ENCODE measurements at places on chromosomes 5 and 9. TPM values are rescaled to one million over a fixed set of nuclear protein-coding genes. Genes with fewer than 3 reads are reported as not detected.

ANKRD18B gene
- 0.80 TPM for total RNA-seq

INSL6 gene
- not detected for total RNA-seq

EGFL7 gene
- total RNA-seq: 82.9 TPM

TEX48 gene
- not detected for total RNA-seq

DNA sequence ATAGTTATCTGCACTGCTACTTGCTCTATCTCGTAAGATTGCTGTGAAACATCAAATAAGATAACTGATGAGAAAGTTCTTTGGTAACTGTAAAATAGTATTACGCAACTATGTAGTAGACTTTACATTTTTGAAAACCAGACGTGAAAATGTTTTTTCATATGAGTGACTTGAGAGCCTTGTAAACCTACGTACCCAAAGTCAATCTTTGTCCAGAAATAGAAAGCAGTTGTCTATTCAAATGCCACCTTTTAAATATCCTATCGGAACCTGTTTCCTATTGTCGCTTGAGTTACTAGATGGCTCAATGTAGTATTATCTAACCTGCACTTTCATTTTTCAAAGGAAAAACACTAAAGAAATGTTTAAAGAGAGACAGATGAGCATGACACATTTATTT lies 1.6 kb downstream of the FNIP1 start:
- no peak for DNase-seq

GRCh38 chr9:23557689-23558088 lies 268.4 kb downstream of the ELAVL2 start:
- no peak for DNase-seq

- DNase-seq: peak; percentile 72
Measured at GRCh38 chr5:78757269-78758053, 108.9 kb upstream of the LHFPL2 start.

DNA sequence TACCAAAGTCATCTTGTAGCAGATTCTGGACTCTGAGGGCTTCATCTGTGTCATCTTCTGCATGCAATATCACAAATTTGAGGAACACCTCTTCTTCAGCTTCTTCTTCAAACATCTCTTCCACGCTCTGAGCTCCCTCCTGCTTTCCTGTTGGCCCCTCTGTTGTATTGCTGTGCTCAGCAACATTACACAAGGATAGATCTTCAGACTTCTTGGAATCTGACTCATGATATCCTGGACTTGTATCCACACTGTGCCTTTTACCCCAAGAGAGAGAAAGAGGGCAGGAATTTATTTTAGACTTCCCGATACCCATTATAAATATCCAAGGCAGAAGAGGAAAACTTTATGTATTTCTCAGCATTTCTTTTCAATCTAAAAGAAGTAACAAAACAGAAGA lies 21.3 kb downstream of the TICAM2 start:
- no peak for DNase-seq

GRCh38 chr9:135329571-135330306 lies 149.8 kb upstream of the PPP1R26 start:
- DNase-seq: peak; percentile 75

DNA sequence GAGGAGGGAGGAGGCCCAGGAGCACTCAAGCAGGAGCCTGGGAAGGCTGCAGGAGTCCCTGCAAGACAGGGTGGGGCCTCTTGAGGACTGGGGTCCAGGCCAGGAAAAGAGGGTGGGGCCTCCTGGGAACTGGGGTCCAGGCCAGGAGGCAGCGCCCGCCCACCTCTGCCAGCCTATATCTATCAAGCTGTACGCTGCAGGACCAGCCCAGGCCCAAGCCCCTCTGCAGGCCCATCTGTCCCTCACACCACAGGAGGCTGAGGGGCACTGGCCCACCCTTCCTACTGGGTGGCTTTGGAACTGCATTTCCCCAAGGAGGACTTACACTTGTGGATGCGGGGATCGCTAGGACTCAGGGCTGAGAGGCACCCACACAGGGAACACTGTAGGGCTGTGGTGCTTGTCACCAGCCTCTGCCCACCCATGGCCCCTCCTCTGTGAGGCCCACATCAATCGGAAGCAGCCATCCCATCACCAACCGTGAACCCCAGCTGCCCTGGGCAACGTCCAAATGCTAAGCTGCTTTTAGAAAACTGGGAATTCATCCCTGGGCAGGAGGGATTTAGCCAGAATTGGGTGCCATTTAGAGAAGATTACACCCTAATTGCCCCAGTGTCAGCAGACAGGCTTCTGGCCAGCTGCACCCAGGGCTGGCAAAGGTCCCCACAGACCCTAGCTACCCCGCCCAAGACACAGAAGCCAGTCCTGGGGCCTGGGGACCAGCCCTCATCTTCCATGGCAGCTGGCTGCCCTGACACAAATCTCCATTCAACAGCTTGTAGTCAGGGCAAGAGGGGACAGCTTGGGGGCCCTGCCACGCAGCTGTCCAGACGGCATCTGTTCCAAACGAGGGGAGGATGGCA lies 15.3 kb downstream of the BICD2 start:
- no peak for DNase-seq

DNA sequence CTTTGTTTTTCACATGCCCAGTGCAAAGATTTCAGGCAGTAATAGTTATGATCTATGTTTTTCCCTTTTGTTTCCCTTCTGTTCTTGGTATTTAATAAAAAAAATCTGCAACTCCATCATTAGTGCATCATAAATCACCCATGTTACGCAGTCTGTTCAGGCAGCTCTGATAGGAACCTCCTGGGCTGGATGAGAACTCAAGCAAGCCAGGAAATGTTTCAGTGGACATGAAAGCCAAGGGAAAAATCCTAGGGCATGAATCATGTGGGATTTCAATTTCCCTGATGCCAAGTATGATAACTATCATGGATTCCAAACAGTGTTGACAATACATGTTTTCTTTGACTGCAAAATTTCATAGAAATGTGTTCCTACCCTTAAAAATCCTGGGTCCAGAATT lies 119.7 kb upstream of the TARS1 start:
- DNase-seq: no peak

- DNase-seq: no peak
Measured at GRCh38 chr5:77921094-77921768, 145.1 kb upstream of the TBCA start.

- peak; percentile 67 for DNase-seq
Measured at GRCh38 chr5:150801117-150801927, 22.8 kb downstream of the SMIM3 start.

- peak; percentile 76 for DNase-seq
Measured at GRCh38 chr5:151742870-151743294, 15.5 kb downstream of the ATOX1 start.

DNA sequence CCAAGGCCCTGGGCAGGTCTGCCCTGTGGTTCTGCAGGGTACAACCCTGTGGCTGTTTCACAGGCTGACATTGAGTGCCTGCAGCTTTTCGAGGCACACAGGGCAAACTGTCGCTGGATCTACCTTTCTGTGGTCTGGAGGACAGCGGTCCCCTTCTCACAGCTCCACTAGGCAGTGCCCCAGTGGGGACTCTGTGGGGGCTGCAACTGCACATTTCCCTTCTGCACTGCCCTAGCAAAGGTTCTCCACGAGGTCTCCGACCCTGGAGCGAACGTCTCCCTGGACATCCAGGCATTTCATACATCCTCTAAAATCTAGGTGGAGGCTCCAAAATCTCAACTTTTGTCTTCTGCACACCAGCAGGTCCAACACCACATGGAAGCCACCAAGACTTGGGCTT lies 1645.2 kb upstream of the CDH6 start:
- no peak for DNase-seq

- no peak for DNase-seq
Measured at GRCh38 chr5:58266402-58266801, 193.5 kb downstream of the PLK2 start.

DNA sequence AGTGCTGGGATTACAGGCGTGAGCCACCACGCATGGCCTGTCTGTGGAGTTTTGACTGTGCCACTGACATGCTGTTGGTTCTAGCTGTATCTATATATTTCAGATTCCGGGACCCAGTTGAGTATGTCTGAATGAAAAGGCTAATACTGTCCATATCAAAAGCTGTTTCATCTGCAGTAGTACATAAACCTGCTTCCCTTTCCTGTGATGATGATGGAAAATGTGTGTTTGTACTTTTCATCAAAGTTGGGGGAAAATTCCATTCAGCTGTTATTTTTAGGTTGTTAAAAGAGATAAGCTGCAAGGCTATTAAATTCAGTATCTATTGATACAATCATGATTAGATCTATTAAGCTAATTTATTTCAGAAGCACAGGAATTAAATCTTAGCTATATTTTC lies 237.6 kb upstream of the ADAMTSL1 start:
- no peak for DNase-seq

- no peak for DNase-seq
Measured at GRCh38 chr5:139696167-139696893, 48.2 kb downstream of the CXXC5 start.

GRCh38 chr9:107213561-107214028 lies 69.5 kb upstream of the RAD23B start:
- DNase-seq: no peak

DNA sequence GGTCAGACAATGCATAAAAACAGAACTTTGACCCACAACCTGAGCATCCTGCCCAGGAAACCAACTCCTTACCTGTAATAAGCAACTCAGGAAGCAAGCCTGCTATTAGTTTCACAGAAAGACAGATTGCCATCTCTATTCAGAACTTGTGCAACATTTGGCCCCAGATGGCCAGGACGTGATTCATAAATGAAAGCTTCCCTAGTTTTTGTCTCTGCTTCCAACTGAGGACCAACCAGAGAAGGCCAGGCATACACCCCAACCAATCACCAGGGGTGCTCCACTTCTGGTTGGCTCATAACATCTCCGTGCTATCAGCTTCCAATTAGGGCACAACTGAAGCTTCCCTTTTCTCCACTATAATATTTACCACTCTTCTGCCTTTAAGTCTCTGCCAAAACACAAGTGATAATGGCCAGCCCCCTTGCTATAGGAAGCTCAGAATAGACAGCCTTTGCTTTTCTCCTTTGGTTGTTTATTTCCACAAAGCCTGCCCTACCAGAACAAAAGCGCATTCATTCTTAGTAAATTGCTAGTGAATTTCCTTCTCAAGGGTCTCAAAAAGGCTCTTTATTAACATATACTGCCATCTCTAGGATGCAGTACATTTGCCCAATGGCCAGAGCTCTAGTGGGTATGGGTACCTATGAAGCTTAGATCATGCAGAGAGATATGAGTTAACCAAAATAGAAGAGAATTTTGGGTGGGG lies 289.7 kb upstream of the DAP start:
- DNase-seq: no peak

- no peak for DNase-seq
Measured at GRCh38 chr5:166369346-166369745, 1922.1 kb upstream of the WWC1 start.

- no peak for DNase-seq
Measured at GRCh38 chr9:134846187-134846586, 34.4 kb upstream of the FCN2 start.

GRCh38 chr5:115396688-115397087 lies 100.2 kb upstream of the CCDC112 start:
- DNase-seq: no peak
